ENCODE measurements at places on chromosomes 3 and 15.

DNA sequence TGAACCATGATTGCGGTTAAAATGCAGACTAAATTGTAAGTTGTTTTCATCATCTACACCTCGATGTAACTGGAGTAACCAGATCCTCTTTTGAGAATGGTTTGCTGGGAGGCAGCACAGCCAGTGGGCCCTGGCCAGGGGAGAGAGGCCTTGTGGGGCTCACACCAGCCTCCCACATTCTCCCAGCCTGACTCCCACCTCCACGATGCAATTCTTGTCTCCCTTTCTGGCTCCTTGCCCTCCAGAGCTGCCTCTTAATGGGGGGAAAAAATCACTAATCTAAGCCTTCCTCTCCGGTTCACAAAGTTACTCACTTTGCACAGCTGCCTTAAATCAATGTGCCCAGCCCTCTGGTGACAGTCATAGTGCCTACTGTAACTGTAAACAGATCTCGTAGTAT is 17.9 kb upstream of the PAQR5 start:
- no peak for DNase-seq

DNA sequence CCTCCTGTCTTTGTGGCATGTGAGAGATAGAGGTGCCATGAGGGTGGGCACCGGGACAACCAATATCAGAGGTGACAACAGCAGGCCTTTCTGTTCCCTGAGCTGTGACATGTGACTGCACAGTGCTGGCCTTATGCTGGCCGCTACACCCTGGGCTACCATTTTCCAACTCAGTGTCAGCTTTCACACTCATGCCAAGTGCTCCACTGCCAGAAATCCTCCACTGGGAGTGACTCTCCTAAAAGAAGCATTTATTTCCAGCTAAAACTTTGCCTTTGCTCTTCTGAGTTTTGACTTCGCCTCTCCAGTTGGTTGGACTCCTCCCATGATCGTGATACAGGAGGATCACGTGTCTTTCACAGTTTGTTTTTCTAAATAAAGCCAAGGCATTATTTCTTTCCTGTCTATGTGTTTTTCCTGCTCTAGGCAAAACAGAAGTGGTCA is 31.4 kb downstream of the CA12 start:
- DNase-seq: no peak

GRCh38 chr3:172228036-172228415 is 188.6 kb downstream of the FNDC3B start:
- no peak for DNase-seq

GRCh38 chr3:117080872-117081271 is 371.3 kb downstream of the TUSC7 start:
- no peak for DNase-seq

DNA sequence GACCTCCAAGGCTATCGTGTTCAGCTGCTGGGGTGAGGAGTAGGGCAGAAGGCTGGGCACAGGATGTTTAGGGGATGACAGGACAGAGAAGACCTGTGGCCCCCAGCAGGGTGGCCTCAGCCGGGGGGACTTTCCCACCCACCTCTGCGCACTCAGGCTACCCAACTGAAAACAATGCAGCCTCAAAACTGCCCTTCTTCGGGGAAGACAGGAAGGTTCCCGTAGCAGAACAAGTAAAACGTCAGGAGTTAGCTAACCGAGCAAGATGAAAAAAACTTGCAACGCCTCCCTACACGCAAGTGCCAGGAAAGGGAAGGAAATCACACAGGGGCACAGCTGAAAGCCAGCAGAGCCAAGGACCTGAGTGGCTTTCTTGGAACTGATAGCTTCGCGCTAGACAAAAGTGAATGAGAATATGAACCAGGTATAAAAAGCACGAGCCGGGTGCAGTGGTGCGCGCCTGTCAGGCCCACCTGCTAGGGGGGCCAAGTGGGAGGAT is 38.4 kb upstream of the FURIN start:
- no peak for DNase-seq

GRCh38 chr15:64369078-64369607 is 12.1 kb downstream of the PCLAF start:
- no peak for DNase-seq

DNA sequence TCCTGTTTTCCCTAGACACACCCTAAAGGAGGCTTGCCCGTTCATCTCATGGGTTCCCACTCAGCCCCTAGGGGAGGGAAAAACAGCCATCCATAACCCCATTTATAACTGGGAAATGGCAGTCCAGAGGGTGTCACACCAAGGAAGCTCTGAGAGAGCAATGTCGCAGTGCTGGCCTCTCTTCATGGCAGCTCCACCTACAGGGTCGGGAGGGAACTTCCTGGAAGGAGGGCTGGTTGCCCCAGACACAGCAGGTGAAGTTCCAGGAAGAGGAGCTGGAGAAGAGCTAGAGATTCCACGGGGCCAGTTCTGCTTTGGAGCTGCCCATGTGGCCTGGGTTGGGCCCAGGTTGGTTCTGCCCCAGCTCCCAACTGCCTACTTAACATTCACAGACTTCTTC is 22.3 kb upstream of the LINGO1 start:
- DNase-seq: peak; percentile 50
